Natural killer cell (primary cell): ENCODE measurements at places on chromosomes 1 and 21. TPM values are rescaled to one million over a fixed set of nuclear protein-coding genes. Genes with fewer than 3 reads are reported as not detected.
A peak's percentile ranks its signal among the peaks of the same experiment; 100 is the strongest.

- no peak for DNase-seq
Observed at GRCh38 chr1:36178471-36179219, 22.7 kb downstream of the MAP7D1 start.

DNA sequence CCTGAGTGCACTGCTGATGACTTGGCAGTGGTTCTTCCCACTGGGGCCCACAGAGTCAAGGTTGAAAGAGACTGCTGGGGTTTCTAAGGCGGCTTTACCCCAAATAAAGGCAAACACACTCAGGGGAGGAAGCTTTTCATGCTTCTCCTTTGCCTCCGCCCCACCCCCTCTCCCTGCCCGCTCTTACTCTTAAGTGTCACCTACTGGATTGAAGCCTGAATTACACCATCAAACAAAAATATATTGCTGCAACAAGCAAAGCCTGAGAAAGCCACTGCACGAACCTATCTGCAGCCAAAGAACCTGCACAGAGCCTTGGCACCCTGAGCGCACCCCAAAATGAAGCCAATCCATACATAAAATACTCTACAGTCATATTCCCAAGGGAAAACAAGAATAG is 63.1 kb downstream of the PTGFR start:
- no peak for DNase-seq

GRCh38 chr21:44911068-44911383 is 9.7 kb downstream of the ITGB2 start:
- DNase-seq, result no peak

- no peak for DNase-seq
Observed at GRCh38 chr1:39613250-39613649, 26.2 kb downstream of the HEYL start.

DNA sequence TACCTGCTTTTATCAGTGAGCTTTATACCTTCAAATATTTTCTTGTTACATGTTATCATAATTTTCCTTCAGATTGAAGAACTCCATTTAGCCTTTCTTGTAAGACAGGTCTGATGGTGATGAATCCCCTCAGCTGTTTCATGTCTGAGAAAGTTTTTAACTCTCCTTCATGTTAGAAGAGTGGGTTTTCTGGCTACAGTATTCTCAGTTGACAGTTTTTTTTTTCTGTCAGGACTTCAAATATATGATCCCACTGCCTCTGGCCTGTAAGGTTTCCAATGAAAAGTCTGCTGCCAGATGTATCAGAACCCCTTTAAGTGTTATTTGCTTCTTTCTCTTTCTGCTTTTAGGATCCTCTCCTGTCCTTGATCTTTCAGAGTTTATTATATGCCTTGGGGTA is 248.2 kb downstream of the LBR start:
- no peak for DNase-seq

DNA sequence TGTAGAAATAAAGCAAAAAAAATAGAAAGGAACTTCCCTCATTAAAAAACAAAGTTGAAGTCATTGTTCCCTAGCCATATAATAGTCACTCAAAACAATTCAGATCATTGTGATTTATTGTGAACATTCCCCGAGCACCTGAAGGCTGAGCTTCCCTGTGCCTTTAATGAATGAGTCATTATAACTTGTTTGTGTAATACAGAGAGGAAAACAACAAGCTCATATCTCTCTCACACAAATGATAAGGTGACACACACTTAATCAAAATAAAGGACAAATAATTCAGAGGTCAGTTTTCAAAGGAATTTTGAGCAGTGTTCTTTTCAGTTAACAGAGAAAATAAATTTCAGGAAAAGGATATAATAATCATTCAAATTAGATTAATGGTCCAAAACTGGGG is 326.2 kb downstream of the DUSP10 start:
- no peak for DNase-seq

DNA sequence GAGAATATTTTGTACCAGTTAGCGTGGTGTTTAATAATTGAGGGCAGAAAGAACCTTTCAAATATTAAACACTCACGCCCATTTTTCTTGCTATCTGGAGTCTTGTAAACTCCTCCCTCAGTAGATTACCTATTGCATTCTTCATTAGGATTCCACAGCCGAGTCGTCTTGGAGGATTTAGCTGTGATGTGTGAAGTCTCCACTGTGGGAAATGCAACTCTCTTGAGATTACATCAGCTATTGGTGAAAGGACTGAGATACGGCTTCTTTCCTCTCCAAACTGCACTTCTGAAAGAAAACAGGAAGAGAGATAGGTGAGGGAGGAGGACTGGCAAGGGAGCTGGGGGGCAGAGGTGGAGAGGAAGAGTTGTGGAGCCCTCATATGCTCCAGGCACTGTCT is 36.1 kb downstream of the ACTA1 start:
- DNase-seq, result no peak

DNA sequence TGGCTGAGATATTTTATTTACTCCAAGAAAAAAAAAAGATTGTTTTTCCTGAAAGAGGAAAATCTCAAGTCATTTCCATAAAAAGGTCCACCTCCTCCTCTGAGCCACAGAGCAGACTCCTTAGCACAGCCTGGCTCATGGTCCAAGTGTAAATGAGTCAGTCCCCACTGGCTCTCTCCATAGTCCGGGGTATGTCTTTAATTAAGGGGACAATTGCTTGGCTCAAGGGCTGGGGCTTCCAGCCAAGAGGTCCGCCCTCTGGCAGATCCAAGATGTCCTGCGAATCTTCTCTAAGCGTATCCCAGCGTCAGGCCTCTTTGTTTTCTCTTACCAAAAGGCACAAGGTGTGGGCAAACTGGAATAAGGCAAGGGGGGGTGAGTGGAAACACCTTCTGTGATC is 33.3 kb downstream of the FOXD2 start:
- no peak for DNase-seq

- DNase-seq, result peak; percentile 62
Observed at GRCh38 chr1:95084317-95085176, 11.8 kb upstream of the ALG14 start.

- no peak for DNase-seq
Observed at GRCh38 chr1:230283678-230284077, 142.5 kb downstream of the PGBD5 start.

DNA sequence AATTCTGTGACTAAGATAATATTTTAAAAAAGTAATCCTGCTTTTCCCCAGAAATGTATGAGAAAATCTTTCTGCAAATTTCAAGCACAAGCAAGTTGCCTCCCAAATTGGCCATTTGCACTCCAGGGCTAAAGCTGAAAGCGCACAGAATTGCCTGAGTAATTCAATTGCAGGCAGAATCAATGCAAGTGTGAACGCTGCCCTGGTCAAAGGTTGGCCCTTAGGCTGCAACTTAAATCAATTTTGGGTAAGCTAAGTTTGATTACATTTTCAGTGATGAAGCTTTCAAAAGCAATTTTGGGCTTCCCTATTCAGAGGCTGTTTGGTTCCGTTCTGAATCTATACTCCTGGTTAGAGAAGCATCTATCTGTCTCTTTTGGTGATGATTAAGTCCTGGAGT is 501.8 kb upstream of the ZRANB2 start:
- DNase-seq, result no peak

- DNase-seq, result no peak
Observed at GRCh38 chr1:55559161-55559611, 344.0 kb upstream of the USP24 start.

GRCh38 chr1:101748077-101748476 is 248.6 kb downstream of the OLFM3 start:
- DNase-seq, result no peak

GRCh38 chr1:229627003-229627402 is 956 bp downstream of the URB2 start:
- DNase-seq, result no peak

DNA sequence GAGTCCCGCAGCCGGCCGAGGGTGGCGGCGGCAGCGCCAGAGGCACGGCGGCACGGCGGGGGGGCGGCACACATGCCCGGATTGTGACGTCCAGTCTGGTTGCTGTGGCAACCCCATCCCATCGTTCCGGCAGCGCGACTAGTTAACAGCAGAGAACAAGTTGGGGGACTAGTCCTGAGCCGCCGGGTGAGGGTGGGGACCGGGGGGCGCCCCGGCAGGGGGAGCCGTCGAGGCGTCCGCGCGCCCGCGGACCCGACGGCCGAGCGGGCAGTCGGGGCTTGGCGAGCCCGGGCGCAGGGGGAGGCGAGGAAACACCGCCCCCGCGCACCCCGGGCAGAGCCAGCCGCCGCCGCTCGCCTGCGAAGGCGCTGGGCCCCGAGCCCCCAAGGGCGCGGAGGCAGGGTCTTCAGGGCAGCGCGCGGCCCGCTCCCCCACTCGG is at the start of gene CHD5:
Gene CHD5, minus strand, starts transcription at position 54 of the 439 bp plus-strand sequence. CDS start 298 bp downstream, outside the sequence.
- DNase-seq, result peak; percentile 42

- DNase-seq, result no peak
Observed at GRCh38 chr1:184297244-184297750, 89.5 kb upstream of the C1orf21 start.

DNA sequence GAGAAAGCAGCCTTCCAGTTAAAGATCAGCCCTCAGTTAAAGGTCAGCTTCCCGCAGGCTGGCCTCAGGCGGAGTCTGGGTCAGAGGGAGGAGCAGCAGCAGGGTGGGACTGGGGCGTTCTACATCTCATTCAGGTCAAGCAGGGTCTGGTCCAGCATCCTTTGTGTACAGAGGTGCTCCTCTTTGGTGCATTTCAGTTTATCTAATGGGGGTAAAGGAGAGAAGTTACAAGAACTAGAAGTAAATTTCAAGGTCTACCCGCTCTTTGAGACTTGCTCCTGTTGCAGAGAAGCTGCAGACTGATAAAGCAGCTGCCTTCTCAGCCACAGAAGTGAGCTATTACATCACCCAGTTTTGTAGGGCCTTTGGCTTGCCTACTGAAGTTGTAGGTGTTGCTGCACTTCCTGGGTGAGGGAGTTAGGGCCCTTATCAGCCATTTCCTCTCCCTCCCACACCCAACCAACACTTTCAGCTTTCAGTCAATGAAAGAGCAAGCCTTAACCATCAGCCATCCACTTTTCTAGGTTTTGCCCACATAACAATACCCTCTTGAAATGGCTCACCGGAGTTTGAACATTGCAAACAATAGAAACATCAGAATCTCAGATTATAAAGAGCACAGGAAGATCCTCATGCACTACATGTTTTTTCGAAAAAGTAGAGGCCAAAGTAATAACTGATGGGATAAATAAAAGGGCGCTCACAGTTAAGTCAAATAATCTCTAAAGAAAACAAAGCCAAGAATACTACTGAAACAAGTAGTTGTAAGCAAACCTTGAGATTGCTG is 2.8 kb upstream of the NUP210L start:
- DNase-seq, result peak; percentile 91

DNA sequence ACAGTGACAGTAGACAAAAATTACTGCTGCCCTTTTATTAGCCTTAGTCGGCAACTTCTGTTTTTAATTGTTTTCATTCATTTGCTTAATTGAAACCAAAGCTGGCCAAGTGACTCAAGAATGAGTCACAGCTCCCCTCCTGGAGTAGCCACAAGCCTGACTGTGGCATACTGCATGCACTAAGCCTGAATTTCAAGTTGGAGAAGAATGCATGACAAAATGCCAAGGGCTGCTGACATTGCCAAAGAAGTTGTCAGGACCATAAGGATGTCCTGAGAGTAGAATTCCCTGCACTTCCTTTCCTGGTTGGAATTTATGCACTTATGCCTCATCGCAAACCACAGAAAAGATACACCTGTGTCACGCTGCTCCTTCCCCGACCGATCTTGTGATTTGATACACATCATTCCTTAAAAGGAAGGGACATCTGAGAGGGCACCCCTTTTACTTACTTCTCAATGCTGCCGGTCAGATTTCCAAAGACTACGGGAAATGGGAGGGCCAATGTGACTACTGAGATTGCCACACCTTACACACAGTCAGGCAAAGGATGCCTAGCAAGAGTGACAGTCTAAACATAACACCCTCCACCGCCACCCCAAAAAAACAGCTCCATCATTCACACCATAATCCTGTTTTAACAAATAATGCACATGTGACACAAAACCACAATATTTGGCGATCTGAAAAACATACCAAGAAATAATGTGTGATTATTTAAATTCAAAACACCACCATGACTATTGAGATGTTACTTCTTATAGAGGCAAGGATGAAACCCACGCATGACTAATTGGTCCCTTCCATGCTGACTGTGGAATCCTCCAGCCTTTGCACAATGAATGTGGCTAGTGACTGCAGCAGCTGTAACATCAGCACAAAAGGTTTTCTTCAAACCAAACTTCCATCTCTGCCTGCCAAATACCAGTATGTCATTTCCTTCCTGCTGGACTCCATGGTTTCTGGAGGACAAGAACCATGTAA is 28.2 kb downstream of the VAV3 start:
- DNase-seq, result peak; percentile 71

- no peak for DNase-seq
Observed at GRCh38 chr1:241131636-241132194, 225.3 kb downstream of the RGS7 start.

DNA sequence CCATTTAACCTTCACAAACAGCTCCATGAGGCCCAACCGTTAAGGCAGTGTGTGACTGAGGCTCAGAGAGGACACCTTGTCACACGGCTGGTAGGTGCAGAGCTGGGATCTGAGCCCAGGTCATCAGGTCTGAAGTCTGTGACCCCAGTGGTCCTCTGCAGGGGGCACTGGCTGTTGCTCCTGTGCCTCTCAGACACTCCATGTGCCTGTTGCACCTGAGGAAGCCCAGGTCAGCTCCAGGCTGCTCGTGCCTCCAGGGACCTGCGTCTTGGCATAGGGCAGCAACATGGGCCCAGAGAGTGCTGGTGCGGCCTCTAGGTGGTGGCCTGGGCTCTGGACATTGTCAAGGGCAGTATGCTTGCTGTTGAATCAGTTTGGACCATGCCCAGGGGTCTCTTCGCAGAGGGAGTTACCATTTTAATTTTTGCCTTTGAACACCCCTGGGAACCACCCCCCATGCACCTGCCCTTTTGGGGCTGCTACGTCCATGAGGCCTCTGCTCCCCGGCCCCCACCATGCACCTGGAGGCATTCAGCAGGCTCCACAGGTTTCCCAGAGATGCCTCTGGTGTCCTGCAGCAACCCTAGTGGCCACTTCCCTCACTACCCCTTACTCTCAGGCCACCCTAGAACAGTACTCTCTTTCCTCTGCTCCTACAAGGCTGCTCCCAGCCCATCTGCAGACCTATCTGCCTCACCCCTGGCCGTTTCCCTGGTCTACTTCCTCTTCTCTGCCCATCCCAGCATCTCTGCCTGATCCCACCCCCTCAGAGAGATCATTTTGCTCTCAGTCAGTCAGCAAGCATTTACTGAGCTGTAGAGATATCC is 25.2 kb upstream of the EPS8L3 start:
- no peak for DNase-seq

DNA sequence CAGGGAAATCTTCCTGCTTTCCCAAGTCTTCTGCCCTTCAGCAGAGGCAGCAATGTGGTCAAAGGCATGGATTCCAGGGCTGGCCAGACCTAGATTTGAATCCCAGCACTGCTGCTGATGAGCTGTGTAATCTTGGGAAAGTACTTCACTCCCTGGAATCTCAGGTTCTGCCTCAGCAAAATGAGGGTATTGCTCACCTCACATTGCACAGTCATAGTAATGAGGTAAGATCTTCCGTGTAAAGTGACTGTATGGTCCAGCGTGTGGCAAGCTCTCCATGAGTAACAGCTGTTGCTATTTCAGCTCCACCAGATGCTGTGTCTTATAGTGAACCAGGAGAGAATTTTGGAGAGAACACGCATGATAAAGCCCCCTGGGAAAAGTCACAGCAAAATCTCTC is 56.1 kb upstream of the F3 start:
- DNase-seq, result no peak

The CD5L gene
- not detected for total RNA-seq

The FAM72C gene
- total RNA-seq, result 0.18 TPM

The RBM11 gene
- total RNA-seq, result 0.60 TPM

The MRPL24 gene
- 15.9 TPM for total RNA-seq

The KDF1 gene
- total RNA-seq, result 0.52 TPM

The S100A9 gene
- 116 TPM for total RNA-seq

The SLC45A1 gene
- total RNA-seq, result 0.52 TPM

The SH2D1B gene
- 250 TPM for total RNA-seq

The SLC25A44 gene
- 49.2 TPM for total RNA-seq

The NPHS2 gene
- total RNA-seq, result not detected

The ZNF281 gene
- total RNA-seq, result 33.8 TPM

The HSD3B2 gene
- total RNA-seq, result not detected

The TCEA3 gene
- 0.75 TPM for total RNA-seq
